ENCODE measurements at places on chromosomes 5 and 9.

GRCh38 chr5:54692631-54693030 lies 175.1 kb downstream of the SNX18 start:
- no peak for DNase-seq

GRCh38 chr5:5341531-5342292 lies 80.8 kb upstream of the ICE1 start:
- peak; percentile 87 for DNase-seq

- DNase-seq = no peak
Measured at GRCh38 chr5:110169461-110169860, 479.7 kb downstream of the MAN2A1 start.

- no peak for DNase-seq
Measured at GRCh38 chr5:142516732-142517131, 169.2 kb downstream of the FGF1 start.

GRCh38 chr9:15149450-15149849 lies 157.6 kb downstream of the TTC39B start:
- no peak for DNase-seq

GRCh38 chr5:152701305-152701949 lies 296.3 kb upstream of the NMUR2 start:
- DNase-seq = no peak

DNA sequence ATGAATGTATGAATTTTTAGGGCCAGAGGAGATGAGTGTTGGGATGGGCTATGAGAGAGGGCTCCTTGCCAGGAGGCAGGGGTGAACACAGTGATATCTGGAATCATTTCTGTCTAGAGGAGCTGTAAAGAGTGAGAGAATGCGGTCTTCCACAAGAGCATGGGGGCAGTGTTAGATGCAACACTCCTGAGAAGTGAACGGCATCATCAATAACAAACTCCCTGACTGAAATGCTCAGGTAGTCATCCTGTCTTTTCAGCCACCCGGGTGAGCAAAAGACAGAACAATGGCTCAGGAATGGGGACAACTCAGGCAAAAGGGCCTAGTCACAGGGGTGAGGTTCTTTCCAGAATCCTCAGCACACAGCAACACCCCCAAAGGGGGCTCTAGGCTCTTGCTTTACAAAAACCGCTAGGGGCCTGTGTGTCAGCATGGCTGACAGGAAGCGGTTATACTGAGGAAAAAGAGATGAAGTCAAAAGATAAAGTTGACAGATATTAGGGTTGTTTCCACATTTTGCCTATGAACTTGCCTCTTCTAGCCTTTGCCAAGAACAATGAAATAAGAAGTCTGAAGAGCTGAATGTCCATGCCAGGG lies 104.6 kb upstream of the LRRTM2 start:
- DNase-seq = no peak

- no peak for DNase-seq
Measured at GRCh38 chr9:81375187-81376100, 313.9 kb downstream of the TLE1 start.

DNA sequence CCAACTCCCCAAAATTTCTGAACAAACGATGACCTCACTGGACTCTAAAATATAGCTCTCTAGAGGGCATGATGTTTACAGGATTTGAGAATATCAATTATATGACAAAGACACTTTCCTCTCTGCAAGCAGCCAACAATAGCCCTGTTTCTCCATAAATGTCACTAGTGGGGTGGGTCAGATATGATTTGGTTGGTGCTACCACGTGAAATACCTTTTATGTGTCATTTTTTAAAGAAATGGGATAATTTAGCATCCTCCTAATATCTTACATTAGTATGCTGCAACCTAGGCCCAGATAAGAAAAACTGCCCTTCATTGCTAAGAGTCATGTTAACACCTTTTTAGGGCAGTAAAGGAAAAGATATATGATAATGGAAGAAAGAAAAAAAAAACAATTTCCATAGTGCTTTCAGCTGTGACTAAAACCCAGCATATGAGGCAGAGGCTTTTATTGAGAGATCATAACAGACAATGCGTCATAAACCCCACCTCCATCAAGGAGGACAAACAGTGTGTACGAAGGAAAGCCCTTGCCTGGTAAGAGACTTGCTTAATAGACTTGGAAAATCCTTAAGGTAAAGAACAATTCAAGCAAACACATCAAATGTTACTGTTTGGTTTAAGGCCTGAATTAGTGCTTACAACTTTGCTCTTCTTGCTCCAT lies 372.4 kb upstream of the PAPPA start:
- DNase-seq = no peak

- peak; percentile 21 for DNase-seq
Measured at GRCh38 chr9:93960221-93960970, 5.2 kb upstream of the BARX1 start.

- DNase-seq = no peak
Measured at GRCh38 chr5:171979606-171980005, 26.8 kb downstream of the FBXW11 start.

GRCh38 chr5:173443971-173444370 lies 115.8 kb upstream of the STC2 start:
- no peak for DNase-seq

GRCh38 chr5:133914434-133914833 lies 54.0 kb downstream of the C5orf15 start:
- DNase-seq = no peak

- peak; percentile 37 for DNase-seq
Measured at GRCh38 chr9:109331353-109331752, 10.5 kb upstream of the EPB41L4B start.

DNA sequence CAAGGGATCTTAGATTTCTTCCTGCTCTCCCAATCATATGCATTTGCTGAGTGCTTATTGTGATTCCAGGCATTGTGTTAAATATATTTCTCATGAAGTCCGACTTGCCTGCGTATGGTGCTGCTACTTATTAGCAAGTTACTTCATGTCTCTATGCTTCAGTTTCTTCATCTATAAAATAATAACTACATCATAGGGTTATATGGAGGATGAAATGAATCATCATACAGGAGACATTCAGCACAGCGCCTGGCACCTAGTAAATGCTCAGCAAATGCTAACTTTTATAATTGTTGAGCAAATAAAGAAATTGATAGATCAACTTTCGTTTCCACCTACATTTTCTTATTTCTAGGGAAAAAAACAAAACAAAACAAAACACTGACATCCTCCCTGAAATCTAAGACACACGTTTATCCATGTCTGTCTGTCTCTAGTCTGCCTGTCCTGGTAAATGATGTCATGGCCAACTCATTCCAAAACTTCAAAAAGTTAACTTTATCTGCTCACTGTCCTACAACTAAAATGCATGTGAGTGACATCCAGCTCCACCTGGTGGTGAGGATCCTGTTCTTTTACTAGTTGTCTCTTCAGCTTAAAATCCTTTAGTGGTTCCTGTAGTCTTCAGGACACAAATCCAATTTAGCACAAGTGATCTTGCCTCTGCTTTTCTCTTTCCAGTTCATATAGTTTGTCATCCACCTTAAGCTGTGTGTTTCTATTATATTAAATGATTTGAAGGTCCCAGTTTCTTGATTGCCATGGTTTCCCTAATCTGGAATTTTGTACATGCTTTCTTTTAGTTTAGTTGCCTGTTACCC lies 27.7 kb downstream of the PPP3R2 start:
- DNase-seq = peak; percentile 63

GRCh38 chr5:101677961-101678360 lies 618.1 kb downstream of the SLCO4C1 start:
- no peak for DNase-seq

DNA sequence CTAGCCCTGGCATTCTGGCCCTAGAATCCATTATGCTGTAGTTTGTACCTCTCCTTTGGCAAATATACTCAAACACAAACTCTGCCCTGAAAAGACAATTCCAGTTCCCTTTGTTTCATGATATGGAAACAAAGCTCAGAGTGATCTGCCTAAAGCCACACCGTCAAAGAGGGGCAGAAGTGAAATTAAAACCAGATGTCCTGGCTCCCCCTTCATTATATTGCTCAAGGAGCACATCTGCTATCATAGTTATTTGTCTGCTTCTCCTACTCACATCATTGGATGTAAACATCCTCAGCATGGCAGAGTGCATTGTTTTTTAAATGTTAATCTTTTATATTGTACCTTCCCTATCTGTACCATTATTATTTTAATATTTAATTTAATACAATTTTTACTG lies 266.7 kb upstream of the SMARCA2 start:
- DNase-seq = no peak

DNA sequence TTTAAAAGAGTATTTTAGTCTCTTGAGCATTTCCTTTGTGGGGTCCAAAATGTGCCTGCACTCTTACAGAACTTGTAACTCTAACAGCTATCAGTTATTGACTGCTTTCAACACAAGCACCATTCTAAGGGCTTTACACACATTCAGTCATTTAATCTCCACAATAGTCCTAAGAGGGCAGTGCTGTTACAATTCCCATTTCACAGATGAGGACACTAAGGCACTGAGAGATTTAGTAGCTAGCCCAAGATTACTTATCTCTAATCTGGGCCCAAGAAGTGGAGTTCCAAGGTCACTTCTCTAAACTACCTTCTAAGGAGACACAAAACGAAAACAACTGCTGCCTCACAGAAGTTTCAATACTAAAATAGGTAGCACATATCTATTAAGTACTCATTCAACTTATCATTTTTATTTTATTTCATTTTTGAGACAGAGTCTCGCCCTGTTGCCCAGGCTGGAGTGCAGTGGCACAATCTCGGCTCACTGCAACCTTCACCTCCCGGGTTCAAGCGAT lies 275.2 kb downstream of the CWC27 start:
- DNase-seq = no peak

- no peak for DNase-seq
Measured at GRCh38 chr9:126038790-126039189, 287.8 kb upstream of the MVB12B start.

- DNase-seq = no peak
Measured at GRCh38 chr9:92640398-92641091, 29.4 kb downstream of the IPPK start.

GRCh38 chr5:65702036-65702435 lies 19.9 kb downstream of the SGTB start:
- DNase-seq = no peak

GRCh38 chr5:137332296-137332695 lies 166.8 kb downstream of the SPOCK1 start:
- DNase-seq = no peak
